ENCODE measurements at places on chromosomes 16 and 17. TPM values are rescaled to one million over a fixed set of nuclear protein-coding genes. Genes with fewer than 3 reads are reported as not detected.

TLCD3B gene
- 0.13 TPM for polyA plus RNA-seq

DNA sequence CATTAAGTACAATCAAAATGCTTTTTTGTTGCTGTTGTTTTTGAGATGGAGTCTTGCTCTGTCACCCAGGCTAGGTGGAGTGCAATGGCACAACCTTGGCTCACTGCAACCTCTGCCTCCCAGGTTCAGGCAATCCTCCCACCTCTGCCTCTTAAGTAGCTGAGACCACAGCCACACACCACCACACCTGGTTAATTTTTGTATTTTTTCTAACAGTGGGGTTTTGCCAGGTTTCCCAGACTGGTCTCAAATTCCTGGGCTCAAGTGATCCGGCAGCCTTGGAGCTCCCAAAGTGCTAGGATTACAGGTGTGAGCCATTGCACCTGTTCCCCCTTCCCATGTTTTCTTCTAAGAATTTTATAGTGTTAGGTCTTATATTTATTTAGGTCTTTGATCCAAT is 4.9 kb upstream of the ABAT start:
- no peak for DNase-seq

- no peak for DNase-seq
Observed at GRCh38 chr16:17244872-17245551, 225.7 kb downstream of the XYLT1 start.

- DNase-seq: no peak
Observed at GRCh38 chr17:10661437-10661836, 4.3 kb upstream of the MYH3 start.

GRCh38 chr17:73157521-73157890 is 7.3 kb upstream of the SSTR2 start:
- DNase-seq: no peak

DNA sequence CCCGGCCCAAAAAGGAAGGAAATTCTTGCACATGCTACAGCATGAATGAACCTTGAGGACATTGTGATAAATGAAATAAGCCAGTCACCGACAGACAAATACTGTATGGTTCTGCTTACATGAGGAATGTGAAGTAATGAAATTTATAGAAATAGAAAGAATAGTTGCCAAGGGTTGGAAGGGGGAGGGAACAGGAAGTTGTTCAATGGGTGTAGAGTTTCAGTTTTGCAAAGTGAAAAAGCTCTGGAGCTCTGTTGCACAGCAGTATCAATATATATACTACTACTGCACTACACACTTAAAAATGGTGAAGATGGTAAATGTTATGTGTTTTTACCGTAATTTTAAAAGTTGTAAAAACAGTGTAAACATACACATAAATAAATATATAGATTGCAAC is 43.7 kb downstream of the PKD1L3 start:
- no peak for DNase-seq

ZNF319 gene
- polyA plus RNA-seq: 5.8 TPM

MRM1 gene
- 3.9 TPM for polyA plus RNA-seq

TBC1D3E gene
- polyA plus RNA-seq: not detected

GRCh38 chr16:13915033-13915635 is 4.8 kb upstream of the ERCC4 start:
- DNase-seq: no peak

GRCh38 chr17:40063901-40064531 is 1.3 kb downstream of the THRA start:
- no peak for DNase-seq

Measured in BJ (cell line).